ENCODE measurements at places on chromosomes 7 and 10.
A peak's percentile ranks its signal among the peaks of the same experiment; 100 is the strongest.

GRCh38 chr7:16652888-16653287 lies 6.9 kb downstream of the BZW2 start:
- DNase-seq: no peak

DNA sequence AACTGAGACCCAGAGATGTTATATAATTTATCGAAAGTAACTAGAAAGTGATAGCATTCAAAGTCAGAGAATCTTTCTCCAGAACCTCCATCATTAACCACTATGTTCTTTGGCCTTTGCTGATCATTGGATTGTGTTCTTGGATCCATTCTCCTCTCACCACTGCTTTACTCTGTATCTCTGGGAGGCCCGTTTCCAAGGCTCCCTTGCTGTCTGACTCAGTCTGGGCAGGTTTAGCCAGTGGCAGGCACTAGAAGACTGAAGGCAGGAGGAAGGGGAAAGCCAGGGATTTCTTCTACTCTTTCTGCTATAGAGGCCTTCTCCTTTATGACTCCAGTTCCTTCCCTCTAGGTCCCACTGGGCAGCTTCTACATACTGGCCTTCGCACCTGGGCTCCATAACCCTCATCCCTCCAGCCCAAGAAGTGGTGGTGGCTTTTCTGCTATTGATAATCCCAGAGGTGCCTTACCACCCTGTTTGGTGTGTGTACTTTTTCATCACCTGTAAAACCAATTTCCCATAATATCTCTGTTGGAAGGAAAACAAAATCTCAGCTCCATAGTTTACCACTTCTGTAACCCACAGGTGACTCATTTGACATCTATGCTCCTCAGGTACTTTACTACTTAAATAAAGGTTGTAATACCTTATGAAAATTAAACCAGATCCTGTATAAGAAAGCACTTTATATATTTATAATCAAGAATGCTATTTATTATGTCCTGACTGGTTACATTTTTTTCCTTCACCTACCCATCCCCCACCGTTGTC lies 36.0 kb downstream of the BCAP29 start:
- no peak for DNase-seq

GRCh38 chr10:61971003-61971325 lies 69.5 kb downstream of the ARID5B start:
- no peak for DNase-seq

DNA sequence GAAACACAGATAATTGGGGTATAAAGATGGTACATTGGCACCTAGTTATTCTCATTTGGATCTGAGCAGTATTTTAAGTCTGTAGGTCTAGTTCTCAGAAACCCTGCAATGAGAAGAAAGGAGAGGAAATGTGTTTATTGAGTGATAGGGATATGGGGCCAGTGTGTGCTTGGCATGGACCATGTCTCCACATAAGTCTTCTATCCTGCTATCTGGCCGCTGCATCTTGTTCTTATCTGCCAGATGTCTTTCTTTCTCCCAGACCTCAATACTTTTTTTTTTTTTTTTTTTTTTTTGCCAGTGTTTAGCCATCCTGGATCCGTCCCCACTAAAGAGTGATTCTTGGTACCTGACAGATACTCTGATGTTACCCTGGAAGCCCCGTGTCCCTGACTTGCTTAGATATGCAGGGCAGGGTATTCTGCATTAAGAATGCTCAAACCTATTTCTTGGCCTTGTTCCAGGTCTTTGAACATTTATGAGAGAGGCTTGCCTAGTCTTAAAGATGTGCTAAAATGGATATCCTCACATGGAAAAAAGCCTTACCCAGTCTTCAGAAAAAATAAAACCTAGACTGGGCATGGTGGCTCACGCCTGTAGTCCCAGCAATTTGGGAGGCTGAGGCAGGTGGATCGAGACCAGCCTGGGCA lies 10.0 kb downstream of the MTURN start:
- DNase-seq: no peak

- DNase-seq: no peak
These were observed 406 bp downstream of the CBLL1 start for GRCh38 chr7:107744345-107744750.

GRCh38 chr7:102318482-102318971 lies 31.9 kb downstream of the SH2B2 start:
- DNase-seq: no peak

- no peak for DNase-seq
These were observed 160.0 kb upstream of the SHH start for GRCh38 chr7:155972247-155972646.

DNA sequence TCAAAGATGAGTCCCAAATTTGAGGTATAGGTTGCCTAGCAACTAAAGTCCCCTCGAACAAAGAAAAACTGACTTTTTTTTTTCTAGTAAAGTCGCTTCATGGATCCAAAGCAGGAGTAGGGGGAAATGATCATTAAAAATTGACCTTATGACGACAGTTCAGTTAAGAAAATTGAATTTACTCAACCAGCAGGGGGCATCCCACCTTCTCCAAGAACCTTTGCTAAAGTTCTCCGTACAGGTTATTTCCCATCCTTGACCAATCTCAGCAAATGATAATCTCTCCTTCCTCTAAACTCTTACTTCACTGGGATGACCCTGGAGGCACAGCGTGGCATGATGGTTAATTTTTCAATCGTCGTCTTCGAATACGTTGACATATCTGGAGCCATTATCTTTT lies 228.3 kb downstream of the CALN1 start:
- DNase-seq: no peak

GRCh38 chr10:78078539-78079330 lies 45.1 kb downstream of the RPS24 start:
- DNase-seq: no peak

DNA sequence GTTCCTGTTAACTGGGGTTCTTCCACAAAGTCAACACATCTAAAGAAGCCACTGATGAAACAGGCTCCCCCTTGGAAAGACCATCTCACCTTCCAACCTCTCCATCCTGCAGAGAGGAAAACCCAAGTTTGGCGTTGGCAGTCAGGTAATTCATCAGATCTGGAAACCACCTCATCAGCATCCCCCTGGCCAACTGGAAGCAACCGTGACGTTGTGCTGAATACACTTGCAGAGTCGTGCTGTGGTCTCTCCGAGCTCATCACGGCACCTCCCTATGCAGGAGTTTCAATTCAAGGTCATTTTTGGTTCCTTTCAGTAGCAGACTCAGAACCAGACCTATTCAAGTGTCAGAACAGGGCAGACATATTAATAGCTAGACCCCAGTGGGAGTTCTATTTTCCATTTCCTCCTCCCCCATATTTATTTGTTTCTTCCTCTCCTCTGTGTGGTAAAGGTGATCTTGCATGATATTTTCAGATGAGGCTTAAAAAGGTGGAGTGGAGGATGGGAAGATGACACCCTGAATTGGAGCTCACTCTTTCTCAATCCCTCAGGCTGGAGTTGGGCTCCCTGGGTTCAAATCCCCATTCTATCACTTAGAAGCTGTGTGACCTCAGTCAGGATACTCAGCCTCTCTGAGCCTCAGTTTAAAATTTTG lies 149.1 kb upstream of the ADO start:
- DNase-seq: no peak

DNA sequence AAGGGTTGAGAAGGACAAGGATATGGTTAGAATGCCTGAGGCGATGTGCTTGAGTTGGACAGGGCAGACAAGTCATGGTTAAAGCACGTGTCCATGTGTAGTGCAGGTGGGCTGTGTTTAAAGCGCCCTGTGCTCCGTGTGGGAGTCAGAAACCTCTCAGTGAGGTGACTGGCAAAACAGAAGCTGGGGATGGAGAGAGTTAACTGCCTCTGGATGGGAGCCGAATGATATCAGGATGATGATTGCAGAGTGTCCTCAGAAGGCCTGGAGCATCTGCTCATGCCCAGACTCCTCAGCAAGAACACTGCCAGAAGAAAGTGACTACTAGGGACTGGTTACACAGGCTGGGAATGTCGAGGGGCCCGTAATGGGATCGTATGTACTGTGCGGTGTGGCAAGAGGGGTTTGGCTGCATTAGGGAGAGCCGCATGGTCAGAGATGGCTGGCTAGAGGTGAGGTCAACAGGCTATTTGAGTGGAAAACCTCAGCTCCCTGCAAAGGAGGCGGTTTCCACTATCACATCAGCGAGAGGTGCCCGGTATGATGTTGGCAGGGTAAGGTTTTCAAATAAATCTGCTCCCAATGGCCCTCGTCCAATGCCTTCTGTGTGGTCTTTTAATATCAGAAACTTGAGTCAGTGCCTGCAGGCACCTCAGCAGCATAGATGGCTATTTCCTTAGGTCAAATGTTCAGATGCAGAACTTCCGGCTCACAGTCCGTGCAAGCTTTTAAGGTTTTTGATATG lies 26.1 kb upstream of the MRC1 start:
- DNase-seq: no peak

GRCh38 chr7:101133621-101134398 lies 6.9 kb downstream of the SERPINE1 start:
- no peak for DNase-seq

- DNase-seq: no peak
These were observed 4.7 kb downstream of the CCNY start for GRCh38 chr10:35340975-35341374.

- DNase-seq: no peak
These were observed 179.8 kb downstream of the BAMBI start for GRCh38 chr10:28857164-28857563.

- DNase-seq: peak; percentile 39
These were observed 83.7 kb downstream of the SLC16A9 start for GRCh38 chr10:59625721-59626522.

DNA sequence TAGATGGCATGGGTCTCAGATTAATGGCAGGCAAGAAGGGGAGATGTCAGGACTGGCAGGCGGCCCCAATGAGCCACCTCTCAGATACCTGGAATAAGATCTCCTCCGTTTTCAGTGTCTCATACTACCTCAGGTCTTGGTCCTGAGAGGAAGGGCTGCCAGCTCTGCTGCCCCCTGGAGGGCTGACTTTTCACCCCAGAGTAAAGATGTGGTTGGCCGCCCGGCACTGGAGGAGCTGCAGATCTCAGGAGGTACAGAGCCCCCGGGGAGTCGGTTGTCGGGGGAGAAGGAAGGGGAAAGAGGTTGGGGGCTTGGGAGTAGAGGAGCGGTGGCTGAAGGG lies 642 bp upstream of the COL13A1 start:
- no peak for DNase-seq

GRCh38 chr7:30023524-30023923 lies 3.0 kb downstream of the FKBP14 start:
- DNase-seq: no peak

GRCh38 chr10:44171765-44172164 lies 213.1 kb downstream of the CXCL12 start:
- DNase-seq: no peak

GRCh38 chr7:114944745-114945625 lies 23.1 kb downstream of the MDFIC start:
- DNase-seq: no peak

- DNase-seq: no peak
These were observed 125.8 kb downstream of the ABLIM1 start for GRCh38 chr10:114532226-114532625.

DNA sequence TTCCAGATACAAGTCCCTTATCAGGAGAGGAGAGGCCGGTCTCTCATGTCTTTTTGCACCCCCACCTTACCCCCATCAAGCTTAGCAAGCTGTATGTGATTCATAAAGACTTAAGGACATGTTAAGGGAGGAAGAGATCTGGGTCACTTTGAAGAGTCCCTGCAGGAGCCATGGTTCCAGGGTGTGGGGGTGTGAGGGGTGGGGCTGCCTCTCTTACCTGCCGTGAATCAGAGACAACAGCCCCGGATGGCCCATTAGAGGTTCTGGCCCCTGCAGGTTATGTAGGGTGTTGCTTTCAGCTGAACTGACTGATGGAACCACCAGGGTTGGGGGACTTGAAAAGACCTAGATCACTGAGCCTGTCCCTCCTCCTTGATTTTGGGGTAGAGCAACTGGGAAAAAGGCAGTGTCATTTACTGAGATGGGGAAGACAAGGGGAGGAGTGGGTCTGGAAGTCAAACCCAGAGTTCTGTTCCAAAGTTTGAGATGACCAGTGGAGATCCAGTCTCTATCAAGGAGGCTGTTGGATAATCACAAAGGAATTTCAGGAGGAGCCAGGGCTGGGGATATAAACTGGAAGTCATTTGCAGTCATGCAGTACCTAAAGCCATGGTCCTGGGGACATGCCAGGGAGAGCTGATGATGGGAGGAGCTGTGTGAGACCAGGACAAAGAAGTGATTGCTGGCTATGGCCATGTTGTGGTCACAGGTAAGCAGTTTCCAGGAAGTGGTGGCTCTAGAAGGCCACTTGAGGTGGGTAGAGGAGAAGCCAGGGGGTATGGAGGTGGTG lies 23.1 kb downstream of the ADAMTS14 start:
- DNase-seq: no peak

- no peak for DNase-seq
These were observed 41.6 kb downstream of the SEMA3A start for GRCh38 chr7:84152995-84153394.

- no peak for DNase-seq
These were observed 1289.7 kb upstream of the SORCS1 start for GRCh38 chr10:108454224-108454623.

DNA sequence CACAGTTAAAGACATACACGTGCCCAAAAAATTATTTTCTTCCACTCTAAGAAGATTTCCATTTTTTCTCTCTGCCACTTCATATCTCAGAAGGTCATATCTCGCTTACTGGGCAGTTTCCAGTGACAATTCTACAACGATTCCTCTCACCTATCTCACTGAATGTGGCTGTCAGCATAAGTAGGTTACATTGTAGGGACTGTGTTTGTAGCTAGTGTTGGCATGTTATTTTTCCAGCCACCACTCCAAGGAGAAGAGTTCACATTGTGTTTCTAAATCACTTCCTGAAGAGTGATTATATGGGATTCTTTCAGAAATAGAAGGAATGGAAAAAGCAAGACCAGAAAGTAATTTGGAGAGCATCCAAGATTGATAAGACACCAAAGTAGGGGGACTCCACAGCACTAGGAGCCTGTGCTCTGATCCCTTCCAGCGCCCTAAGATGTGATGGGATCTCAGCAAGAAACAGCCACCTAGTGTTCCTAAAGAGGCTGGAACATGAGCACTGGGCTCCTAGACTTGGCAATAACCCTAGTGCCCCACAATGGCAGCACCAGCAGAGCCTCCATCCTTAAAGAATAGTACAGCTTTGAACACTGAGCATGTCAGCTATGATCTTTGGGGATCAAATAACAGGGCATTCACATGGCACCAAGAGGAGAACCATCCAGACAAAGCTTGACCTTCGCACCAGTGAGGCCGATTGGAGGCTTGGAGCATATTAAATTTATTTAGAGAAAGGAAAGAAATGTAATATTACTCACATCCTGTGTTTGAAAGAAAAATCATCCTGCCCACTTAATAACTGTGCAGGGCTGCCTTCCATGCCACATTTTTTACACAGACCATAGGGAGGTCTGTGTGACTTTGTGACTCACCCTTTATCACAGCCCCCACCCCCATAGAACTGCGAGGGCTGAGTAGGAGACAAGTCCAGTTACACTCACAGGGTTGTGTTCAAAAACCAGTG lies 51.8 kb downstream of the CAV1 start:
- no peak for DNase-seq

- DNase-seq: no peak
These were observed 15.0 kb upstream of the INSIG1 start for GRCh38 chr7:155282671-155283070.

GRCh38 chr7:100818366-100818765 lies 9.0 kb downstream of the EPHB4 start:
- DNase-seq: no peak
